Neuronal stem cell (in vitro differentiated cells): ENCODE measurements at places on chromosomes 11 and 22.

DNA sequence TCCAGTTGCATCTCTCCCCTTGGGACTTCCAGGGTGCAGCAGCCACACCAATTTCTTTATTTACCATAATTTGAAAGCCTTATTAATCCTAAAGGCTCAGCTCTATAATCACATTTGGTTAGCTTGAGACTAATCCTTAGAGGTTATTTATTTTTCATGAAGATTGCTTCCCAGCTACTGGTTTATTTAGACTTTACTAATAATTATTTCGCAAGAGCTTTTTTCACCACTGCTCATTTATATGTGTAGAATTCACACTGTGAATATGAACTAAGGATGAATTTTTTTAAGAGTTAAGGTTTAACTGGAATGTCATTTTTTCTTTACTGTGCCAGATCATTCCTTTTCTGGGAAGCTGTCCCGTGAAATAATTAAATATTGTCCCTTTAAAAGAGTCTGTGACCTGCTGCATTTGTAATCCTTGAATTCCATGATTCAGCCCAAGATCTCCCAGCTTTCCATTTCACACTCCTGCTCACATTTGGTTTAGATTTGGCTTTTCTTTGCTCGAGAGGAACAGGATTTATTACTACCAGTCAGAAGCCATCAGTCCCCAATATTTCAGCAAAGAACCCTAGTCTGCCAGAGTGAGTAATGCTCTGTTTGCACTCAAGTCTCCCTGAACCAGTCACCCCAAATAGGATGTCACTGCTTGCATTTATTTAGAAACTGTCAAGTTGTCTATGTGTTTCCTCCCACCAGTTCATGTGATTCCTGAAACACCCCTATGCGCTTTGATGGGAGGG lies 4.4 kb upstream of the CD44 start:
- no peak for DNase-seq

GRCh38 chr22:44448271-44448830 lies 49.7 kb downstream of the RTL6 start:
- no peak for DNase-seq

- DNase-seq, result no peak
Measured at GRCh38 chr22:39215426-39216142, 29.2 kb downstream of the PDGFB start.

- DNase-seq, result no peak
Measured at GRCh38 chr11:109752212-109752825, 330.3 kb downstream of the C11orf87 start.

GRCh38 chr11:111911563-111912401 lies at the start of gene CRYAB:
Gene CRYAB, minus strand, starts transcription at chr11:111911770. Its CDS starts 46 bp downstream, at chr11:111911724.
- DNase-seq, result no peak

- no peak for DNase-seq
Measured at GRCh38 chr22:32052936-32053791, 10.1 kb downstream of the SLC5A1 start.

DNA sequence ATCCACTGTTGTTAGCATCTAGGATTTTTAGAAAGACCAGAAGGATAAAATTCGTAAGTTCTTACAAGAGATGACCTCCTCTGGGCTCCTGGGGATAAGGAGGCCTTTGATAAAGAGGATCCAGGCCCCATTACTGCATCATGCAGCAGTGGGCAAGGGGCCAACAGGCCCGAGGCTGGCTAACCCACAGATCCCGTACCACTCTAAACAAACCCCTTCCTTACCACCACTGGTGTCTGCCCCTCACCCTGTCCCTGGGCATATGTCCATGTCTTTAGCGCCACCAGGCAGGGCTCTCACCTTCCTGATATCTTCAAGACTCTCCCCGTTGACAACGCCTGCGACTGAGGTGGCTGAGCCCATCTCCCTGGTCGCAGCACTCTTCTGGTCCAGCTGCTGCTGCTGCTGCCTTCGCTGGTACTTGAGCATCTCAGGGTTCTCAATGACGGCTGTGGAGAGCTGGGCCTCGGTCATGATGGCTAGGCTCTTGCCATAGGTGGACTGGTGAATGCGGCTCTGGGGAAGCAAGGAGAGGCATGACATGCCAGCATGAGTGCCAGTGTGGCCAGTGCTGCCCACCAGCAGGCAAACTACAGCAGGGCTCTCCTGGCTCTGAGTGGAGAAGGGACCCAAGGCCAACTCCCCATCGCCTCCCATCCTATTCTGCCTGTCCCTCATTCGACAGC lies 46.2 kb downstream of the HIRA start:
- DNase-seq, result no peak

DNA sequence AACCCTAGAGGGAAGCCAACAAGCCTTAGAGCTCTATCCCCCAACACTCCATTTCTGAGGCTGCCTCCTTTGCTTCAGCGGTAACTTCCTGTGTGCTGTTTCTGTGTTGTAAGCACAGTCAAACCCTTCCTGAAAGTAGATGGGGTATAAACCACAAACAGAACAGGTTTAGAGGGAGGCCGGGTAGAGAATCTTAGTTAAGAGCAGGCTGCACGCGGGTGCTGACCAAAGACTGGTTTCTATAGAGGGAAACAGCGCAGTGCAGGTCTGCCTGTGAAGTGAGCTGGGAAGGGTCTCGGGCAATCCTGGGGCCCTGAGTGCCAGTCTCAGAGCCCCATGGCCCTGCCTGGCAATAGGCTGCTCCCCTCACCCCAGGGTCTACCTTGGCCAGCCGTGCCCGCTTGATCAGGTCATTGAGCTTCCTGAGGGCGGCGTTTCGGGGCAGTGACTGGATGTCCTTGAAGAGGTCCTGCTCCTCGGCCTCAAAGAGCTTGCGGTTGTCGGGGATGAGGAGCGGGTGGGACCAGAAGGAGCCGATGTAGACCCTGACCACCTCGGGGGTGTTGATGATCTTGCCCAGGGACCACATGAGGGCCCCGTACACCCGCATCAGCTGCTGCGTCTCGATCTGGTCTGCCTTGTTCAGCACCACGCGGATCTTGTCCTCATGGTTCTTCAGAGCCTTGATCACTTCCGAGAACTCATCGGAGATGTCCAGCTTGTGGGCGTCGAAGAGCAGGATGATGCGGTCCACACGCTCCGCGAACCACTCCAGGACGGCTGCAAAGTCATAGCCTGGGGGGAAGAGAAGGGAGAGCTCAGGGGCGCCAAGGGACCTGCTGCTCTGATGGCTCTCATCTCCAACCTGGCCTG lies 15.3 kb upstream of the CDC42BPG start:
- no peak for DNase-seq

DNA sequence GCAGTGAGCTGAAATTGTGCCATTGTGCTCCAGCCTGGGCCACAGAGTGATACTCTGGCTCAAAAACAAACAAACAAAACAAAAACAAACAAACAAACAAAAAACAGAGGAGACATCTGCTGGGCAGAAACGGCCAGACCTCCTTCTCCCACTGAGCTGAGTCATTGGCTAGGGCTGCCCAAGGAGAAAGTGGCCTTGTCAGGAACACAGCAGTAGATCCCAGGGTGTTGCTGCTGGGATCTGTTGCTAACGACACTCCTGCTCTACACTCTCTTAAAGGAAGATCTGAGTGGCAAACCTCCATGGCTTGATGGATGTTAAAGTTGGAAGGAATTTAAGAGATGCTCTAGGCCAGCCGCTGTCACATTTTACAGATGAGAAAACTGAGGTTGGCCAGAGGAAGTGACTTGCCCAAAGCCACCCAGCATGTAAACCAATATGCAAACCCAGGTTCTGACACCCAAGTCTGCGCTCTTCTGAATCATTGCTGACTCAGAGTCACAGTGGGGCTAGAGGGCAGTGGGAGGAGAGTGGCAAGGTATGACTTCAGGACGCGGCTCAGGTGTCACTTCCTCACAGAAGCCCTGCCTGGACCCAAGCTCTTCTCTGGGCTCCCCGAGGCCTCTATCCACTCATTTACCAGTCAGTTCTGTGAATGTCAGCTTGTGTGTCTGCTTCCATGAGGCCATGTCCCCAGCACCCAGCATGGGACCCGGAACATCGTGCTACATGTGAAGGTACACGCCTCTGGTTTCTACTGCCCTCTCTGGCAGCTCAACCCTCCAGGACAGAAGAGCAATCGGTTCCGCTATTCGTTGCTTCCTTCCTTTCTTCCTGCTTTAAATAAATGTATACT lies 11.3 kb upstream of the GDPD5 start:
- DNase-seq, result no peak

GRCh38 chr22:36325154-36326031 lies 62.4 kb downstream of the MYH9 start:
- DNase-seq, result no peak

DNA sequence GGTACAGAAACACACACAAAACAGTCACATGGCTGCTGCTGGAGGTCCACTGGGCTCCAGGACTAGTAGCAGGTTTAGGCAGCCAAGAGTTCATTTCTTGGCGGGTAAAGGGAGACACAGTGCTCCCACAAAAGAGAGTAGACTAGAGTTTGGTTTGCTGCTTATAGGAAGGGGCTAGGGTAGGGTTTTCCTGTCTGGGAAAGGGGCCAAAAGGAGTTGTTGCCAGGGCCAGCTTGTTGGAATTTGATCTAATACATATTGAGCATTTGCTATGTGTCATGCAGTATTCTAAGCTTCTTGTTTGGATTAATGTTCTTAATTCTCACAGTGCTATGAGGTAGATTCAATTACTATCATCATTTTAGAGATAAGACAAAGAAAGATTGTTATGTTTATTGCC lies 195.1 kb upstream of the PLET1 start:
- DNase-seq, result no peak

DNA sequence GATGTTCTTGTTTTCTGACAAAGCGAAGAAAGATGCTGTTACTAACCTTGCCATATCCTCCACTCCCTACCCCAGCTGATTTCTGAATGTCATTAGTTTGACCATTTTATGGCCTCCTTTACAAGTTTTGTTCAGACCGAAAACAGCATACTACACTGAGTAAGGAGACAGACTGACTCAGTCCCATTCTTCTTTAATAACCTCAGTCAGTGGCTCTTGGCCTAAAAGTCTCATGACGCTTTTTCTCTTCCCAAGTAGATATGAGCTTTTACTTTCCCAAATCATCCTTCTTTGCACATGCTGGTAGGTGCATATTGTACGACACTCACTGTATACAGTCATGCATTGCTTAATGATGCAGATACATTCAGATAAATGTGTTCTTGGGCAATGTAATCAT lies 8.0 kb upstream of the FIBIN start:
- DNase-seq, result no peak

DNA sequence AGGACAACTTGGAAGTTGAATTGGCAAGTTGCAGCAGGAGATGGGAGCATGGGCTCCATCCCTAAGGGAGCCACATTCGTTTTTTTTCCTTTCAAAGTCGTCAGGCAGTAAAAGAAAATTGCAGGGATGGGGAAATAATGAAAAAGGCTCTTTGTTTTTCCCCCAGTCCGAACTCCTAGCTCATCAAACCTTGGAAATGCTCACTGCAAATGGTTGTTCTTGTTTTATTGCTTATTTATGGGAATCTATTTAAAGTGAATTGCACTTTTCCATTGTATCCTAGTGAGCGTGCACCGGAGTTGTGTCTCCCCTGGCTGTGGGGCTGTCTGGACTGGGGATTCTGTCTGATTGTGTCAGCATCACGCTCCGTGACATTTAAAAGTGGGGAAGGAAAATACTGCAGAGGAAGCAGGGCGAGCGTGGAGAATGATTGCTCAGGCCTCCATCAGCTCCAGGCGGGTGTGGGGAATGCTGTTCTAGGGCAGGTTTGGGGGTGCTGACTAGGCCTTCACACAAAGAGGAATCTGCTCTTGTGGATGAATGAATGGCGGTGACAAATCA lies 306.4 kb downstream of the KIRREL3 start:
- DNase-seq, result no peak

- no peak for DNase-seq
Measured at GRCh38 chr22:33758961-33759360, 161.3 kb downstream of the LARGE1 start.

- no peak for DNase-seq
Measured at GRCh38 chr11:110339456-110340250, 43.2 kb upstream of the RDX start.

DNA sequence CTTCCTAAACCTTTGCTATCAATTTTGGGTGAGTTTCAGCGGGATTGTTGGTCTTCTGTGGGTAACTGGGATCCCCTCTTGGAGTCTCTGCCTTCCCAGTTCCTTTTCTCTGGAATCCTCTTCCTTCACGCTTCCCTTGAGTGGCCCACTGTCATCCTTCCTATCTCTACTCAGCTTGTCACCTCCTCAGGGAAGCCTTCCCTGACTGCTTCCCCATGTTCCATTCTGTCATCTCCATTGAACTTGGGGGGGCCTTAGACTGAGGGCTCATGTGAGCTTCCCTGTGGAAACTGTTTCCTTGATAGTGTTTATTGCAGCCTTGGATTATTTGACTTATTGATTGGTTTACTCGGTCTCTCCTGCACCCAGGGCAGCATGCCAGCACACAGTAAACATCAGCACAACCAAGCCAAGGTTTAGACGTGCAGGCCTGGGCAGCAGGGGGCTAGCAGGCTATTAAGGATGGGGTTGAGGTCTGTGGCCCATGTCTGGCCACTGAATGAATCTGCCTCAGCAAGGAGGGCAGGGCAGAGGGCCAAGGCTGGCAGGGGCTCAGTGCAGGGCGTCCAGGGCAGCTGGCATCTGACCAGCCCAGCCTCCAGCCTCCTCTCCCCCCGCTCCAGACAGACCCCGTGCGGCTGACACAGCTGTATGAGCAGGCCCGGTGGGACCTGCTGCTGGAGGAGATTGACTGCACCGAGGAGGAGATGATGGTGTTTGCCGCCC lies 7.2 kb downstream of the TRPT1 start:
- DNase-seq, result no peak
